Stimulated activated CD8-positive, alpha-beta memory T cell treated with anti-CD3 and anti-CD28 coated beads, Interleukin-4, amount 100 ng/mL, for 24 hours (primary cell): ENCODE measurements at places on chromosomes 12 and 14.

- no peak for DNase-seq
These were observed 115.9 kb downstream of the MED13L start for GRCh38 chr12:116161588-116161987.

- DNase-seq: no peak
These were observed 21.1 kb downstream of the ZFHX2 start for GRCh38 chr14:23530375-23531055.

- DNase-seq: no peak
These were observed 93.9 kb downstream of the DUSP6 start for GRCh38 chr12:89258240-89258969.

DNA sequence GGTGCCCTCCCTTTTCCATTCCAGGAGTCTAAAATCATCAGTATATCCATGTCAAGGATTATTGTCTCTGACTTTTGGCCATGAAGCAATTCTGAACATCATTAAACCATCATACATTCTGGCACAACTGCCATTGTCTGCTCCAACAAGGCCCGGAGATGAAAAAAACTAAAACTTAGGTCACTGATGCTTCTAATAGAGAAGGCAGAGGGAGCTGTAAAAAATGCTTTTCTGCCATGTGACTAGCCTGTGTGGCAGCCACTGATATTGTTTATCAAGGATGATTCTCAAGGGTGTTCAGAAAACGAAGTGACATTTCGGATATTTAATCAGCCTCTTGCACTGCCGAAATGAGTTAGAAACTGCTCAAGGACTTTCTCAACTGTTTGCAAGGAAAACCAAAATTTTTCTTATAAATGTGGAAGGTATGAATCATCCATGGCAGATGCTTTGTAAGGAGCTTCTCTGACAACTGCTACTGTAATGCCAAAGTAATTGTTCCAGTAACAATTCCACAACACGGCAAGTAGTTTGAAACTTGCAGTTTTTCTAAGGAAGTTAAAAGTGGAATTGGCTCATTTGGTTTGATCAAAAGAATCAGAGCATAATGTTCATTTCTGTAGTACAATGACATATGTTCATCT, 1076.5 kb upstream of the FLRT2 start:
- DNase-seq: no peak

GRCh38 chr12:90546511-90546910, 408.5 kb downstream of the CCER1 start:
- no peak for DNase-seq

GRCh38 chr14:96059519-96060135, 20.5 kb downstream of the C14orf132 start:
- DNase-seq: no peak

- no peak for DNase-seq
These were observed 13.6 kb downstream of the ABCD2 start for GRCh38 chr12:39605996-39606395.

GRCh38 chr14:79831195-79831892, 380.0 kb downstream of the DIO2 start:
- no peak for DNase-seq

DNA sequence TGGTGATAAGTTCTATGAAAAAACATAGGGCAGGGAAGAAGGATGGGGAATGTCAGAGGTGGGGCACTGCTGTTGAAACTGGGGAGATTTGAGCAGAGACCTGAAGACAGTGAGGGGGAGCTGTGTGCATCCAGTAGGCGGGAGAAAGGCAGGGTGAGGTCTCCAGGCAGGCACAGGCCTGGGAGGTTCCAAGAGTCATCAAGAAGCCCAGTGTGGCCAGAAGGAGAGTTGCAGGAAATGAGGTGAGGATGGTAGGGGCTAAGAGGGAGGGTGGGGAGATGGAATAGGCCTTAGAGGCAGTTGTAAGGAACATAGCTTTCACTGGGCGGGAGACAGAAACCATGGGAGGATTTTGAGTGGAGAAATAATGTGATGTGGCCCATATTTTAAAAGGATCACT, 341.8 kb downstream of the GLT1D1 start:
- DNase-seq: no peak

- no peak for DNase-seq
These were observed 3.4 kb downstream of the PTHLH start for GRCh38 chr12:27968972-27969623.

GRCh38 chr12:122139941-122140340, 34.1 kb downstream of the IL31 start:
- DNase-seq: no peak

GRCh38 chr12:69469854-69470188, 367 bp upstream of the FRS2 start:
- no peak for DNase-seq

DNA sequence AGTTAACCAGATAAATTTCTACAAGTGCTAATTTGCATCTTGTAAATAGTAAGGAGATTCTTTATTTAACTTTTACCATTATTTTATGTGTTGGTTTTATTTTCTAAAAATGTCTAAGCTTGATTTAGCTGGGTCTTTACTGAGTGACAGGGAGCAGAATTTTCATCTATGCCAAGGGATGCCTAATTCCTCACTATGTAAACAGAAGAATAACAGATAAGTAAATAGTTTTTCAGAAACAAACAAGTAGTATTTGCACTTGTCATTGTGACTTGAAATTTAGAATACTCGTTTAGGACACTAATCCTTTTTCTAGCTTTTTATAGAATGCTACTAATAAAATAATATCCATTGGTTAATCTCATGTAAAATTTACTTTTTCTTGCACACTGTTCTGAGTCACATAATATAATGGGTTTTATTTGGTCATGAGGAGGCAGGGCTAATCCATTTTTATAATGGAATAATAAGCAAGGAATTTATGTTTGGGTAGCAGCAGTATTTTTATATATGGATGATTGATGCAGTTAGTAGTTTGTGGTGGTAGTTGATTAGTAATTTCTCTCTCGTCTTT, 746.5 kb downstream of the SLC6A15 start:
- no peak for DNase-seq

GRCh38 chr12:108693186-108693730, 38.1 kb downstream of the CORO1C start:
- no peak for DNase-seq

DNA sequence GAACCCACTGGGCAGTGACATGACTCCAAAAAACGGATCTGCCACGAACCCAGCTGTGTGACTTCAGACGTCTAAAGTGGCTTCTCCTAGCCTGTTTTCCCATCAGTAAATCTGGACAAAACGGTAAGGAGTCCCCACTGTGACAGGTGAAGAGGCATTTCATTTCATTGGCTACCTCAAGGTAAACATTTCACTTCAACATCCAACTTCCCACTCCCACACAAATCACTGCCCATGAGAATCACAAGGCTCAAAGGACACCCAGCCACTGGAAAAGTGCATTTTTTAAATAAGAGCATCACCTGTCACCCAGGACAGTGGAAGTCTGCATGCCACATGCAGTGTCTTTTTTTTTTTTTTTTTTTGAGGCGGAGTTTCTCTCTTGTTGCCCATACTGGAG, 27.9 kb downstream of the HSP90AA1 start:
- DNase-seq: no peak

DNA sequence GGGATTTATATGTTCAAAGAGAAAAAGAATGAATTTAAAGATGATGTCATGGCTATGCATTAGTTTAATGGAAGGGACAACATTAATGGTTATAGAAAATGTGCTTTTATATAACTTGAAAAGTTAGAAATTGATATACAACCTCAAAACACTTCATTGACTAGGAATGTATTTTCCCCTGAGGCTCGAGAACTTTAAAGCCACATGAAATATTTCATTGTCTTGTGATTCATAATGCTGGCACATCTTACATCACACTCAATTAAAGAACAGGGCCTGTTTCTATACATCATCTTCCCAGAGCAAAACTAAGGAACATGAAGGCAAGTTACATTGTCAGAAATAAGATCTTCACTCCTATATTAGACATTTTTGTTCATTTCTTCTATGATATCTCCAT, 35.2 kb upstream of the PAWR start:
- no peak for DNase-seq

DNA sequence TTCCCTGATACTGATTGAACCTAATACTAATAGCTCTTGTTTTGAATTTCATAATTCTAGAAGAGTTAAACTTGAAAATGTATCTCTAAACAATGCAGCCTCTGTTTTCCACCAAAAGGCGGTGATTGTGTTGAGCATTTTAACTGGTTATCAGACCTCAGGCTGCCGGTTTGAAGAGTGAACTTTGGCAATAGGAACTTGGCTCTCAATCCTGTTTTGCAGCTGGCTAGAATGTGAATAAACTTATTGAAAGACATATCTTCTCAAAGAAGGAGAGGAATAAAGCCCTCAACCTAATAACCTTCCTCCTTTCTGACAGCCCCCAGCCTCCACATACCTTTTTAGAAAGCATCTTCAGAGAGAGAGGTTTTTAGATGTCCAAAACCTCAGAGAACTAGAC, 105.4 kb downstream of the SRGAP1 start:
- DNase-seq: no peak

GRCh38 chr12:128951448-128951847, 98.2 kb downstream of the GLT1D1 start:
- DNase-seq: no peak

- DNase-seq: no peak
These were observed 27.4 kb downstream of the TAOK3 start for GRCh38 chr12:118345355-118345754.

DNA sequence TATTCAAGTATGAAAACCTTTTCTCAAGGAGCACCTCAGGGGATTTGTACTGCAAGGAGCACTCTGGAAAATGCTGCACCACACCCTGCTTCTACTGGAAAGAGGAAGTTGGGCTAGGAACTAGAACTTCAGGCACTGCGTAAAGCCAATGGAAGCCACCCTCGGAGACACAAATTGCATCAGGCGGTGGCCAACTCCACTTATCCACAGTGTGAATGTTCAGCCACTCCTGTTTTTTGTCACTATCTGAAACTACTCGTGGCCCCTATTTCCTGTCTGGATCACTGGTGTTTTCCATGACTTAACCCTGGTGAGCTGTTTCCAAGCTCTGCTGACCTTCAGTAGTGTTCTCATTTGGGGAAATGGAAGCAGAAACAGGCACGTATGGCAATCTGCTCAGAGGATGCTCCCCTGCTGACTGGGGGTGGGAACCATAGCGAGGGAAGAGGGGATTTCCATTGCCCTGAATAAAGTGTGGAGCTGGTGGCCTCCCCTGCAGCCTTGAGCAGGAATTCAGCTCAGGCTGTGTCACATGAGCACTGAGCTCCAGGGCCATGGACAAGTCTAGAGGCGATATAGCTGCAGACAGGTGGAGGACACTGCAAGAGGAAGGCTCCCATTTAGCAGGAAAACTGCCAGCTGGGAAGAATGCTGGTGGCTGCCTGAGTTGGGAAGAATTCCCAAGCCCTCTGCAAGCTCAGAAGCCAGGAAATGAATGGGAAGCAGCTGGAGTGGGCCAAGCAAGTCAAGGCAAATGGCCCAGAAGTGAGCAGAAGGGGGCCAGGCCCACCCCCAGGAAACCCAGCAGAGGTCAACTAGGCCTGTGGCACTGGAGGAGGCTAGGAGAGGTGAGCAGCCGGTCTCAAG, 50.5 kb upstream of the RAP1B start:
- no peak for DNase-seq

DNA sequence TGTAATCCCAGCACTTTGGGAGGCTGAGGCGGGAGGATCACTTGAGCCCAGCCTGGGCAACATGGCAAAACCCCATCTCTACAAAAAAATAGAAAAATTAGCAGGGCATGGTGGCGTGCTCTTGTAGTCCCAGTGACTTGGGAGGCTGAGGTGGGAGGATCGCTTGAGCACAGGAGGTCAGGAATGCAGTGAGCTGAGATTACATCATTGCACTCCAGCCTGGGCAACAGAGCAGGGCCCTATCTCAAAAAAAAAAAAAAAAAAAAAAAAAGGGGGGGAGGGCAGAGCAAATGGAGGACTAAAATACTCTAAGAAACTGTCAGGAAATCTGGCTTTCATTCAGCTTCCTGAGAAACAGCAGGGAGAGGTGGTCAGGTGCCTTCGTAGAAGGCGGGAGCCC, 31.7 kb upstream of the TSPAN9 start:
- no peak for DNase-seq

DNA sequence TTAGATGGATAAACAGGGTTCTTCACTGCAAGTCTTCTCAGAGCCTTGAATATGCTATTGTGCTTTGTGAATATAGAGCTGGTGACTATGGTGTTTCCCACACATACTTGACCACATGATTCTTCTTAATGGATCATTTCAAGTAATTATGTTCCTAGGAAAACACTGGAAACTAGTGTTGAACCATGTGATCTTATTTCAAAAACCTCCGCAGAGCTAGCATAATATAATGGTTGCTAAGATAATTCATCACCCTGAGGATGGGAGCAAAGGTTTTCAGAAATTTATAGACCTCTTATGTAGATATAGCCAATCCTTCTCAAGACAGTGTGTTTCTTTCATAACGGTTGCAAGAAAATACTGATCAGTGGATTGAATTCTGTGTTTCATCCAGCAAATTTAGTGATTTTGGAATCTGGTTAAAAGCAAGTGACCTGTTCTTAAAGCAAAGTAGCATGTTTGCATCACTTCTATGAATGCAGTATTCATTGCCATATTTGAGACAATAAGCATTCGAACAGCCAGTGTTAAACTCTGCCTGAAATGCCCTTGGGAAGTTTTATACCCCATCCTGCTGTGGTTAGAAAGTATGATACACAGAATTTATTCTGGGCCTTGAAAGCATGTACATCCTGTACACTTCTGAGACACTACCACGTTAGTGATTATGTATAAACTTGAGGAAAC, 341.0 kb upstream of the E2F7 start:
- DNase-seq: no peak

GRCh38 chr12:76264611-76265012, 83.6 kb downstream of the BBS10 start:
- DNase-seq: no peak

GRCh38 chr14:32244404-32244803, 41.3 kb upstream of the RNU6-8 start:
- no peak for DNase-seq

DNA sequence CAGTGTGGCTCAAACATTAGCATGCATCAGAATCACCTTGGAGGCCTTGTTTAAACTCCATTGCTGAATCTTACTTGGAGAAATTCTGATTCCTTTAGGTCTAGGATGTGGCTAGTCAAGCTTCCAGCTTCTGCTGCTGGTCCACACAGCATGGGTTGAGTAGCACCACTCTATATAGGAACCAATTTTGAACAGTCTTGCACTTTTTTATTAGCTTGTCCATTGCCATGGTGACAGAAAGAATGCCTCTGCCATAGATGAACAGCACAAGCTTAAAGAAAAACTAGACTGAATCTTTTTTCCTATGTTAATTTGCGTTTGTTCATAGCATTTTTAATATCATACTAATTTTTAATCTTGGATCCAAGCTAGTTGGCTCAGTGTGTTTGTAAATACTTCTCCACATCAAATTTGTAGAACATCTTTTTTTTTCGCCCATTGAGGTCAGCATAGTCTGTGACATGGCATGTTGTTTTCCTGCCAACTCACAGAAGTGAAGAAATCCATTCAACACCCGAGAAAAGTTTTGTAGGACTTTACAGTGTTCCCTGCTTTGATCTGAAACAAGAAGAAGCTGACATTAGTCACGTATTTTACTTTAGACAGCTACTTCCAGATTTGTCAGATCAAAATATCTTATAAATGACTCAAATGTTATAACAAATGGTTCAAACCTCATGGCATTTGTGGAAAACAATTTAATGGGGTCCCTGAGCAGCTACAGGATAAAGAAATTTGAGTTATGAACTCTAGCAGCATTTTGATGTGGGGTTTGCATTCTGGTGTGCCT, 438.8 kb downstream of the EGLN3 start:
- no peak for DNase-seq

GRCh38 chr12:103518899-103519298, 23.1 kb upstream of the C12orf42 start:
- DNase-seq: no peak
